ENCODE measurements at places on chromosomes 2 and 18.

DNA sequence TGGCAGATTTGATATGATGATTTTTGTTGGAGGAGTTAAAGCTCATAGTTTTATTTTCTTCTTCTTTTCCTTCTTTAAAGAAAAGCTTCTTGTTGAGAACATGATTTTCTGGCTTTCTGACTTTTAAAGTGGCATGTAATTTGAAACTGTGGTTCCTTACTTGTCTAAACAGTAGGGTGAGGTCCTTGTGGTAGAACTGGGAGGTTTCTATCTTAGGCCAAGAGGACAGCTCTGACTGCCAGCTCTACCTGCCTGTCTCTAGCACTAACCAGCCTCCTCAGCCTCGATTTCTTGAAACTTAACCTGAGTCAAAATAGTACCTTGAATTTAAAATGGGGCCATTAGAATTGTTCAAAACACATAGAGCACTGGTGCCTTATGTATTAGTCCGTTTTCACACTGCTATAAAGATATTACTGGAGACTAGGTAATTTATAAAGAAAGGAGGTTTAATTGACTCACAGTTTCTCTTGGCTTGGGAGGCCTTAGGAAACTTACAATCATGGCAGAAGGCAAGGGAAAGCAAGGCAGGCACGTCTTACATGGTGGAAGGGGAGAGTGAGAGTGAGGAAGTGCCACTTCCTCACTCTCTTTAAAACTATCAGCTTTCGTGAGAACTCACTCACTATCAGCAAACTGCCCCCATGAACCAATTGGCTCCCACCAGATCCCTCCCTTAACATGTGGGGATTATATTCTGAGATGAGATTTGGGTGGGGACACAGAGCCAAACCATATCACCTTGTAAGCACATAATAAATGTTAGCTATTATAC, 119.0 kb downstream of the CERS6 start:
- no peak for DNase-seq

GRCh38 chr2:46420945-46421344, 58.4 kb upstream of the TMEM247 start:
- no peak for DNase-seq

DNA sequence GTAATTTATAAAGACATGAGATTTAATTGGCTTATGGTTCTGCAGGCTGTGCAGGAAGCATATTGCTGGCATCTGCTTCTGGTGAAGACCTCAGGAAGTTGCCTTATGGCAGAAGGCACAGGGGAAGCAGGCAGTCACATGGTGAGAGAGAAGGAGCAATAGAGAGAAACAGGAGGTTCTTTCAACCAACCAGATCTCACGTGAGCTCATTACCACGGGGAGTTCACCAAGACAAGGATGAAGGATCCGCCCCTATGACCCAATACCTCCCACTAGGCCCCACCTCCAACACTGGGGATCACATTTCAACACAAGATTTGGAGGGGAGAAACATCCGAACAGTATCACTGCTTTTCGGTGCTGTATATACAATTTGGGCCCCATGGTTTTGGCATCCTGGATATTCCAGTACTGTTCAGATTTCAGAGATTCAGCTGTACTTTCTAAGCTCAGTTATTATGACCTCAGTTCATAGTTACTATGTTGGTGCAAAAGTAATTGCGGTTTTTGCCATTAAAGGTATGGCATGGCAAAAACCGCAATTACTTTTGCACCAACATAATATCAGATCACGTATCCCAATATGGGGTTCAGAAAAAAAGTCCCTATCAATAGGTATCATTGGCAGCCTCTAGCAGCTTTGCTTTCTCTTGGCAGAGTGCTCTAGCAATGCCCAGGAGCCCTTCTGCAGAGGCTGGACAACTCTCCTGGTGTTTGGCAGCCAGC, 189.6 kb upstream of the SIX3 start:
- no peak for DNase-seq

DNA sequence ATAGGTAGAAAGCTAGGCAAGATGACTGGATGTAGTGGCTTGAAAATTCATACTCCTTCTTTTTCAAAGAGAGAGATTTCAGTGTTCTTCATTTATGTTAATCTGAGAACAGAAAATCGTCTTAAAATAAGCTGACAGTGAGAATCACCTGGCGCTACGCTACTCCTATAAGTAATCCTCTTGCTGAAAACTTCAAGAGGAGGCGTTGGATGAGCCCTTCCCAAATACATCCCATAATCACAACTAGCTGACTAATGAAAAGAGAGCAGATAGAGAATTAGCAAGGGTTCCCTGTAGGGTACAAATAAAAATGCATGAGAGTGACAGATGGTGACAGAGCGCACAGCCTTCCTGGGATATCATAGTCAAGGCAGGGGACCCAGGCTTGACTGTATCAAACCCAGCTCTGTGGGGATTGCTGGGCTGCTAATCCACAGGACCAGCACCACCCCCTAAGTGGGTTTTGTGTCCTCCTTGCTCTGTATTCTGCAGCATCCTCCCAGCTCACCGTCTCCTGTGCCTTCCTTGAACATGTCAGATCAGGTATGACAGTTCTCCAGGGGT, 280.2 kb downstream of the SP3 start:
- DNase-seq: no peak

- no peak for DNase-seq
These were observed 83.0 kb downstream of the TAF4B start for GRCh38 chr18:26309281-26309680.

DNA sequence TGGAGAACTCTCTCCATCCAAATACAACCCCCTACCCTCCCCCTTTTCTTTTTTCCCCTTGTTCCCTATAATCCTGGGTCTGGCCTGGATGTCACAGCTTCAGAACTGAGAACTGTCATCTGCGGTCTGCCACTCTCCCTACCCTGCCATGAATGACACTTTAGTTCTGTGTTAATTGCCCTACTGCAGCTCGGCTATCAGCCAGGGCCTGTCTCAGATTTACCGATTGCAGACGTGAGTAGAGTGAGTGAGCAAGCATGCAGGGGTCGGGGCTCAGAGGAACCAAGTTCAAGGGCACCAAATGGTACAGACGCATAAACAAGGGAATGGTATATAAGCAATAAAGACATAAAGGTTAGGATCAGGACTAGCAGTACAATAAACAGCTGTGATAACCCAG, 967.8 kb downstream of the BCL11A start:
- DNase-seq: no peak

DNA sequence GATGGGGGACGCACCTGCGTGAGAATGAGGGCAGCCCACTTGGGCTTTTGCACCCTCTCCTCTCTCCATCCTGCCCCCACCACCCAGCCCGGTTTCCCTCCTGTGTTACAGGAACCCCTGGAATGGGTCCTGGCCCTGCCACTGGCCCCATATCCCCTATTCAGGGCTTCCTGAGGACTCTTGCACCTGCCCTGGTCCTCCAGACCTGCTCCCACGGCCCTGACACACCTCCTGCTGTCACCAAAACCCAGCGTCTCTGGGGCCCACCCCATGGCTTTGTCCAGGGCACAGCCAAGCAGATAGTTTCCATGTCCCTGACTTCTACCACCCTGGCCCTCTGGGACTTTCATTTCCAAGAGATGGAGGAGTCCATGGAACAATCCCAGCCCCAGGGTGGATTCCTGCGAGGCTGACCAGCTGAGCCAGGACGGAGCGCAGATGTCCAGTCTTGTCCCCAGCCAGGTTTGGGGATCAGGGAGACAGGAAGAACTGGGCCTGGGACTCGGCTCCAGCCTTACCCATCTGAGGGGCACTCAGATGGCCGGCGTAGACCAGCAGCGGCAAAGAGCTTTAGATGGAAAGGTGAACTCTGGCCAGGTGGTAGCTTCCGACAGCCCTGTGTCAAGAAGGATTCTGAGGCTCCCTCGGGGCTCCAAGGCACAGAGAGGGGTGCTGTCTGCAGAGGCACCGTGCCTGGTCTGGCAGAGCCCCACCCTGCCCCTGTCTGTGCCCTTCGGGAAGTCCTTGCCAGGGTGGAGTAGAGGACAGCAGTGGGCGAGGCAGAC, 12.0 kb downstream of the GPR35 start:
- DNase-seq: no peak

GRCh38 chr18:8813611-8814010, 108.3 kb downstream of the MTCL1 start:
- DNase-seq: no peak

DNA sequence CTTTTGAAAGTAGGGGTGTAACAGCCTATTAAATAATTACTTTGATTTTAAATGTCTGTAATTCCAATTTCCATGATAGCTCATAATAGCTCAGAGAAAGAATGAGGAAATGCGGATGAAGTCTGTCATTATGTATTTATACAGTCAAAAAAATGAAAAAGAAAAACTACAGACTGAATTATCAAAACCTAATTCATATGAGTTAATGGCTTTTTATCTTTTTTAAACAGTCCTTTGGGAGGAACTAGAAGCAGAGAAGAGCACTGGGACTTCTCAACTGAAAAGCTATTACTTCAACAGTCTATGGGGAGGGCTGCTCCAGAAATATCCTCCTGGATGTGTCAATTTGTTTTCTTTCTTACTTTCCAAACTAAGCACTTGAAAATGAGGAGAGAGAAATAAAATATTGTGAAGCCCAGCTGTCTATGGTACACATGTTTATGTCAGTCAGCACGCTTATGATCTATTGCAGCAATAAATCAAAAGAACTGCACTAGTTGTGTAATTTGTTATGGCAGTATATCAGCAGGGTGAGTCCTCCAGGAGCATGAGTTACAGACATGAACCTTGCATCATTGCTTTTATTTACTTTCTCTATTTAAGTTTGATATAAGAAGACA, 1550.2 kb downstream of the LRP1B start:
- DNase-seq: no peak

- no peak for DNase-seq
These were observed 142.9 kb downstream of the LDLRAD4 start for GRCh38 chr18:13361431-13361830.

- no peak for DNase-seq
These were observed 14.4 kb upstream of the STON1 start for GRCh38 chr2:48515513-48515985.

DNA sequence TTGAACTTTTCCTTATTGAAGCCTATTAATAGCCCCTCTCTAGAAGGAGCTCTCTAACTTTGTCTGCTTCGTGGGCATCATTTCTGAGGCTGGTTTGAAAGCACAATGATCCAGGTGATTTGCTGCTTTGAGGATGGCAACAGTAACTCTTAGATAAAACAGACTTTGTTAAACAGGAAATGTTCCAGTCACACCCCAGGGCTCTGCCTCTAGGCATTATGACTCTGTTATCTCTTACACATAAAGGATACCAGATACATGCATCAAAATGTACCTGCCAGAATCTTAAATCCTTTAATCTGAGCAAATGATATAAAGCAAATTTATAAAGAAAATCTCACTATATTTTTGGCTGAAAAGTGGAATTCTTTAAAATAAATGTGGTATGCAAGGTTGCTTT, 52.3 kb downstream of the GAD1 start:
- DNase-seq: no peak

DNA sequence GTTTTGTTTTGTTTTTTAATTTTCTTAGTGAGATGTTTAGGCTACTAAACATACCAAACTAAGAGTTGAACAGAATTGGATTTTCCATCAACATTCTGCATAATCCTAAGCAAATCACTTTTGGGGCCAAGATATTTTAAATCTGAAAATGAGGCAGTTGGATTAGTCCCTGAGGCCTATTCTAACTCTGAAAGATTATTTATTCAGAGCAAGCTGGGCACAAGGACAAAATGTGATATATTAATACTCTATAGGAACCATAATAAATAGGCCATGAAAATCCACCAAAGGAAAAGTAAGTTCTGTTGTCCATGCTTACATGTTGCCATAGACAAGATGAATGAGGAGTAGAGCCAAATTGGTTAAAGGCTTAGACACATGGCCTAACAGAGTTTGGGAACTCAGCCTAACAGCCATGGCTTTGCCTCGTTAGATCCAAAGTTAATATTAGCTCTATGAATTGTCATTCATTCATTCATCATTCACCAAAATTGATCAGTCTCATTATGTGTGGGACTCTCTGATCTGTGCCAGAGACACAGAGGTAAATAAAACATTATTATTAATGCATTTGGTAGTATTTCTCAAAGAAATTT, 183.5 kb downstream of the SCG2 start:
- no peak for DNase-seq

- no peak for DNase-seq
These were observed 21.9 kb downstream of the CD28 start for GRCh38 chr2:203728321-203728720.

DNA sequence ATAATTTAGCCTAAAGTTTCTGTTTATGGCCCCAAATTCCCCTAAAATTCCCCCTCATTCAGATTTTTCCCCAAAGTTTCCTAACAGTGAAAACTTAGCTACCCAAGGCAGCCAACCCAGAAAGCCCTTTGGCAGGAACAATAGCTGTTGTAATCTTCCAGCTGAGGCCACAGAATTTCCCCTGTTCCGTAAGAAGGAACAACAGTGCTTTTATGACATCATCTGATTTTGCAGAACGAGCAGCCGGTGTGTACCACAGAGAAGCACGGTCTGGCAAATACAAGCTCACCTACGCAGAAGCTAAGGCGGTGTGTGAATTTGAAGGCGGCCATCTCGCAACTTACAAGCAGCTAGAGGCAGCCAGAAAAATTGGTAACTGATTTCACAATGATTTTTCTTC, 6.3 kb downstream of the TNFAIP6 start:
- DNase-seq: peak; percentile 47

DNA sequence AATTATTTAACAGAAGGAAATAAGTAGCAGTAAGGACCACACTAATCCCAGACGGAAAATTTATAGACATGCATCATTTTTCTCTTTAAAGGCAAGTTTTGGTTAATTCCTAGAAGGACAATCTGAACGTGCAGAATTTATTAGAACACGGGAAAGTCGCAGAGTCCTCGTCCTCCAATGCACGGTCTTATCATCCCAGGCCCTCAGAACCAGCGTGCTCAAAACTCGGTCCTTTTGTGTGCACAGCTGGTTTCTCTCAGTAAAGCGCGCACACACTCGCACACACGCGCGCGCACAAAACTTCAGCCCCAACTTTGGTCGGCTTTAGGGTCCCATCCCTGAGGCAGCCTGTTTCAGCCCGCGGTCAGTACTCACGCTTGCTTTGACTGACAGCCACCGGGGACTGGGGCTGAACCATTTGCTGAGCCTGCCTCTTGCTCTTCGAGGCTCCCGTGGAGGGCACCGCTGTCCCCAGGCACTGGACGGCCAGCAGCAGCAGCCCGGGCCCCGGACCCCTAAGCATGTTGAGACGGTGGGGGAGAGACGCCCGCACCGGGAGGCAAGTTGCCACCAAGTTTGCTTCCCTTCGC, 493 bp downstream of the FN1 start:
- peak; percentile 72 for DNase-seq

DNA sequence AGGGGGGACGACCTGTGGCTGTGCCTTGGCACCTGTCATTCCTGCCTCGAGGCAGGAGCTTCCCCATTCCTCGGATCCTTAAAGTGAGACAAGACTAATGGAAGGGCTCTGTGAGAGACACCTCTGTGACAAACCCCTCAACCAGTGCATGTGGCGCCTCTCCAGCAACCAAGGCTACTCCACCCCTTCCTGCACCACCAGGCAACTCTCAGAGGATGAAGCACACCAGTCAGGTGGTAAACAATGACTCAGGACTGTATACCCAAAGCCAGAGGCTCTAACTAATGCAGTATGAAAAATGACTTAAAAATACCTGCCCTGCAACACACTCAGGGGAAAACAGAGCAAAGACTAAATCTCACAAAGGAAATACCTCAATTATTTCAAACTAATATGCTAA, 136.9 kb downstream of the UXS1 start:
- no peak for DNase-seq

GRCh38 chr2:58239243-58239925, 1.7 kb downstream of the FANCL start:
- no peak for DNase-seq

Measured in femur (tissue), 1 donor.